Activated naive CD4-positive, alpha-beta T cell (primary cell): ENCODE measurements at places on chromosomes 11 and 22.

- no peak for DNase-seq
Measured at GRCh38 chr11:124174001-124174583, 9.1 kb upstream of the OR10D3 start.

DNA sequence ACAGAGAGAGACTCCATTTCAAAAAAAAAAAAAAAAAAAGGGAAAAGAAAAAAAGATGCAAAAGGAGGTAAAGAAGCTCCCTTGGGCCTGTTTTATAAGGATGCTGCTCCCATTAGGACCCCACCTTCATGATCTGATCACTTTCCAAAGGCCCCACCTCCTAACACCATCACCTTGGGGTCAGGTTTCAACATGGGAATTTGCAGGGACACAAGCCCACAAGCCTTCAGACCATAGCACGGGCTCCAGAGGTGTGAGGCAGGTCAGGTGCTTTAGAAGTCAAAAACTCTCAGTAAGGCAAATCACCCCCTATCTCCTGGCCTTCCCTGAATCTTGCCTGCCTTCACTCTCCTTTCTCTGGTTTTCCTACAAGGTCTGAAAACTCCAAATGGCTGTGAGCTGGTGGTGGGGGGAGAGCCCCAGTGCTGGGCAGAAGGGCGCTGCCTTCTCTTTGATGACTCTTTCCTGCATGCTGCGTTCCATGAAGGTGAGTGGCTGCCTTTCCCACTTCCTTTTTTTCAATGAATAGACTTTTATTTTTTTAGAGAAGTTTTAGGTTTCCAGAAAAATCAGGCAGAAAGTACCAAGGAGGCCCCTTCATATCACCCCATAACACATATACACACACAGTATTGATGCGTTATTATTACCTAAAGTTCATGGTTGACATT lies 13.2 kb downstream of the ASPHD2 start:
- DNase-seq, result no peak

DNA sequence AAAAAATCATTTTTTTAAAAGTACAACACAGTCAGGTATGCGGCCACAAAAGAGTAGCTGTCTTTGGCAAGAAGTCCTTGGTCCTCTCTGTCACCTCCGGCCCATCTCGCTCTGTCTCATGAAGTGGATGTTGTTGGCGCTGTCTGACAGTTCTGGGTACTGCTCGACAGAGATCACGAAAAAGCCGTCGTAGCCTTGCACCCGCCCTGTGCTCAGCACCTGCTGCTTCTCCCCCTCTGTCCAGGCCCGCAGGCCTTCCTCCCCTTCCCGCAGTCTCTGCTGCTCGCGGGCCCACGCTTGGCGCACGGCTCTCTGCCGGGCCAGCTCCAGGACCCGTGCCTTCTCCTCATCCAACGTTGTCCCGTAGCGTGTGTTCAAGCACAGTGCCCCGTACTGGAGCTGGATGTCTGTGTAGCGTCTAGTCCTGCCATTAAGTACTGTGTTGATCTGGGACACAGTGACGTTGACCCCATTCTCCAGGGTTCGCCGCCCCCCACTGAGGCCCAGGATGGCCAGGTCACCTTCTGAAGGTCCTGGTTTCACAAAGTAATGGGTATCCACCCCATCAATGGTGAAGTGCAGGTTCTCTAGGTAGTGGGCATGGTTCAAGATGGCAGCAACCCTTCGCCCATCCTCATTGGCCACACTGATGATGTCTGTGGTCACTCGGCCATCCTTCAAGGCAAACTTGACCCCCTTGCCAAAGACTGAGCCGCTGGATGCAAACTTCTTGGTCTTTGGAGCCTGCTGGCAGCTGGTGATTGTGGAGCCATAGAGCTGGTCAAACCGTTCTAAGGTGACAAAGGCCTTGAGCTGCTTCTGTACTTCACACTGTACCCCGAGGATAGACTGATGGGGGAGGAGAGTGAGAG lies 83.5 kb upstream of the NARS2 start:
- DNase-seq, result no peak

DNA sequence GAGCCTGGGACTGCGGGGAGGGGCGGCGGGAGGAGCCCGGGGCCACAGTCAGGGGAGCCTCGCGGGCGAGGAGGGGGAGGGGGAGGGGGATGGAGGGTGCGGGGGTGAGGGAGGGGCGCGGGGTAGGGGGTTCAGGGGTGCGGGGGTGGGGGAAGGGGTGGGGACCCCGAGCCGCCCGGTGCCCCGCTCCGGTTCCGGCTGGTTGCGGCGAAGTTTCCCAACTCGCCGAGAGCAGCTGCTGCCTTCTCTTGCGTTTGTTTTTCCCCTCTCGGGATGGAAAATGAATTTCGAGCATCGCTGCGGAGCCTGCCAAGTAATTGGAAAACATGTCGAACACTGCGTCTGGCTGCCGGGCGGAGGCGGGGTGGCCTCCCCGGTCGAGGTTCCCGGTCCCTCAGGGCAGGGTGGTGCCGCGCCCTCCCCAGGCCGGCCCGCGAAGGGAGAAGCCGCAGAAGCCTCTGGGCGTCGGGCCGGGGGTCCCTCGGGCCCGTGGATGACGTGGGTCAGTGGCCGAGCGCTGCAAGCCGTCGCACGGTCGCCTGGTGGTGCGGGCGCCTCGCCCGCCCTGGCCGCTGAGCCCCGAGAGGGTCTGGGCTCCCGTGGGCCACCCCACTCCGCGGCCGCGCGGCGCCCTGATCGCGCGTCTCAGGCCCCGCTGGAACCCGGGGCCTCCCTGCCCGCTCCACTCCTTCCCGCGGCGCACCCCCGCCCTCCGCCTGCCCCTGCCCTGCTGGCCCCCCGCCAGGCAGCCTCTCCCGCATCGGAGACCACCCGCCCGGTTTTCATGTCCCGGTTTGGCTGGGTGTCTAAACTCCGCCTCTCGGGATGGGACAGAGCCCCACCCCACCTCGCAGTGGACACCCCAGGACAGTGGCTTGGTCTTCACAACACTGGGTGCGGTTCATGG lies 12.1 kb downstream of the SPATA19 start:
- DNase-seq, result no peak

GRCh38 chr11:61413496-61413895 lies 16.3 kb downstream of the CPSF7 start:
- no peak for DNase-seq

DNA sequence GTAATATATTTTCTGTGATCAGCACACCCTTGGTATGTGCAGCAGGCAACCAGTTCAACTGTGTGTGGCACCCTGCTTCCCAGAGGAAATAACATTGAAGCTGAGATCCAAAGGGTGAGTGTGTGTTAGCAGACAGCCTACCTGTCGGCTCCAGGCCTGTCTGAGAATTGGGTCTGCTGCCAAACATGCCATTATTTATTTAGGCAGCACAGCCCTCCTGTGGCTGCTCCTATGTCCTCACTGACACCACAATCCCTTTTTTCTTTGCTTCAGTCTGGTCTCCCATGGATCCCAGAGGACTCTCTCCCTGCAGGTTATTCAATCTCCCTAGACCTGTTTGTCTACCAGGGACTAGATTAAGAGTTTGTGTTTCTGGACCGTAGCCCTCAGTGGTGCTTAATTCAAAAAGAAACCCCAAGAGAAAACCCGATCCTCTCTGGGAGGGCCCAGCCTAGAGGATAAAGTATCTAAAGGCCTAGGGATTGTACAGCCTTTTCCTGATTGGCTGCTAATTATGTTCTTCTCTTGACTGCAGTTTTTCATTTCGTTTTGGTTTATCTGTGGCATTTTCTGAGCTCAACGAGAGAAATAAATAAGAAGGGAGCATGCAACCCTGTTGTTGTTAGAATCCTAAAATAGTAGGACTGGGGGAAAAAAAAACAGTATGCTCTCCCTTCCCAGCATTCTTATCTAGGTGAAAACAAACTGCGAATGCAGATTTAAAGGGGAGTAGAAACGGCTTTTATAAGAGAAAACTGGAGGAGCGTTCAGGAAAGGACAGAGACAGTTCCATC lies 24.1 kb downstream of the KCNE3 start:
- no peak for DNase-seq

GRCh38 chr11:128400382-128401203 lies 186.8 kb downstream of the ETS1 start:
- DNase-seq, result no peak
